ENCODE measurements at places on chromosomes 5 and 9. TPM values are rescaled to one million over a fixed set of nuclear protein-coding genes. Genes with fewer than 3 reads are reported as not detected.

The TNFSF15 gene
- 1.1 TPM for total RNA-seq

The DIPK1B gene
- 5.0 TPM for total RNA-seq

The MGAT1 gene
- 88.5 TPM for total RNA-seq

The MSX2 gene
- 7.0 TPM for total RNA-seq

The PPP1R2B gene
- total RNA-seq = not detected

The TRIM36 gene
- 15.3 TPM for total RNA-seq

The BAAT gene
- total RNA-seq = 0.10 TPM

The NR2F1-AS1 gene
- total RNA-seq = 11.3 TPM

The MARCOL gene
- total RNA-seq = not detected

The ADAMTS13 gene
- 0.43 TPM for total RNA-seq

The EFNA5 gene
- total RNA-seq = 32.7 TPM

The IL12B gene
- not detected for total RNA-seq

The IFNA2 gene
- not detected for total RNA-seq

The GLDC gene
- total RNA-seq = not detected

The SARDH gene
- total RNA-seq = 15.7 TPM

The TTC1 gene
- total RNA-seq = 55.6 TPM

The IL13 gene
- total RNA-seq = not detected

The NEURL1B gene
- 17.8 TPM for total RNA-seq

The PRDM9 gene
- not detected for total RNA-seq

DNA sequence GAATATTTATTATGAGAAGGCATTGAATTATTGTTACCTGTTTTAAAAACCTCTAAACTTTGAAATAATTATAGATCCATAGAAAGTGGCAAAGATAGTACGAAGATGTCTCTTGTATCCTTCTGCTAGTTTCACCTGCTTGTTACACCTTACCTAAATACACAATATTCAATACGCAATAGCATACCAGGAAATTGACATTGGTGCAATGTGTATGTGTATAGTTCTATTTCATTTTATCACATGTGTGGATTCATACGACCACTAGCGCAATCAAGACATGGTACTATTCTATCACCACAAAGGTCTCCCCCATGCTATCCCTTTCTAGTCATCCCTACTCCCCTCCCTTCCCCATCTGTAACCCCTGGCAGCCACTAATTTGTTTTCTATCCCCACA lies 8.5 kb upstream of the OR2S2 start:
- DNase-seq = no peak

- DNase-seq = no peak
Measured at GRCh38 chr5:53041071-53041692, 52.0 kb downstream of the ITGA2 start.

DNA sequence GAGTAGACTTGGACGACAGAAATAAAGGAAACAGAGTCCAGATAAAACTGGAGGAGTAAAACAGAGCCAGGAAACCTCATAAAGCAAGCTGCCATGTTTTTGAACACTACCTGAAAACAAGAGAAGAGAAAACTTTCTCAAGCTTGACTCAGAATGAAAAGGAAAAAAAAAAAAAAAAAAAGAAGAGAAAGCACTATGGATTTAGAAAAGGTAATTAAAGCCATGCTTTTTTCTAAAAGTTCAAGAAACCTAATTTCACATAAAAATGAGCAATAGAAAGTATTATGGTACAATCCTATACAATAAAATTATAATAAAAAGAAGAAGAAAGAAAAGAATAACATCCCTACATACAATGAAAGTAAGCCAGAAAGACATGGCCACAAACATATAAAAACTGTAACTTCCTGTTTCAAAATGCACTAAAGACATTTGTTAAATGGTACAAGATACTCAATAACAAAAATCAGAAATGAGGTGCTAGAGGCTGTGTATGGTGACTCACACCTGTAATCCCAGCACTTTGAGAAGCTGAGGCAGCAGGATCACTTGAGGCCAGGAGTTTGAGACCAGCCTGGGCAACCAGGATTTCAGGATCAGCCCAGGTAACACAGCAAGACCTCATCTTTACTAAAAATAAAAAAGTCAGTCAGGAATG lies 129.5 kb downstream of the SIL1 start:
- DNase-seq = no peak

DNA sequence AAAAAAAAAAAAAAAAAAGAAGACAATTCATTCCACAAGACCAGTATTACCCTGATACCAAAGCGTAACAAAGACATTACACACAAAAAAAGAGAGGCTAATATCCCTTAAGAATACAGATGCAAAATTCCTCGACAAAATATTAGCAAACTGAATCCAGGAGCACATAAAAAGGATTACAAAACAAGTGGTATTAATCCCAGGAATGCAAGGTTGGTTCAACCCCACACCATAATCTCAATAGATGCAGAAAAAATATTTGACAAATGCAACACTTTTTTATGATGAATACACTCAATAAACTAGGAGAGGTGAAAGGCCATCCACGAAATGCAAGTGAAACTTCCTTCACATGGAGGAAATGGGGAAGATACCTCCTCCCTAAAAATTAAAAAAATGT lies 80.1 kb upstream of the TLR4 start:
- DNase-seq = no peak

- no peak for DNase-seq
Measured at GRCh38 chr9:114046875-114047274, 31.2 kb downstream of the AMBP start.

DNA sequence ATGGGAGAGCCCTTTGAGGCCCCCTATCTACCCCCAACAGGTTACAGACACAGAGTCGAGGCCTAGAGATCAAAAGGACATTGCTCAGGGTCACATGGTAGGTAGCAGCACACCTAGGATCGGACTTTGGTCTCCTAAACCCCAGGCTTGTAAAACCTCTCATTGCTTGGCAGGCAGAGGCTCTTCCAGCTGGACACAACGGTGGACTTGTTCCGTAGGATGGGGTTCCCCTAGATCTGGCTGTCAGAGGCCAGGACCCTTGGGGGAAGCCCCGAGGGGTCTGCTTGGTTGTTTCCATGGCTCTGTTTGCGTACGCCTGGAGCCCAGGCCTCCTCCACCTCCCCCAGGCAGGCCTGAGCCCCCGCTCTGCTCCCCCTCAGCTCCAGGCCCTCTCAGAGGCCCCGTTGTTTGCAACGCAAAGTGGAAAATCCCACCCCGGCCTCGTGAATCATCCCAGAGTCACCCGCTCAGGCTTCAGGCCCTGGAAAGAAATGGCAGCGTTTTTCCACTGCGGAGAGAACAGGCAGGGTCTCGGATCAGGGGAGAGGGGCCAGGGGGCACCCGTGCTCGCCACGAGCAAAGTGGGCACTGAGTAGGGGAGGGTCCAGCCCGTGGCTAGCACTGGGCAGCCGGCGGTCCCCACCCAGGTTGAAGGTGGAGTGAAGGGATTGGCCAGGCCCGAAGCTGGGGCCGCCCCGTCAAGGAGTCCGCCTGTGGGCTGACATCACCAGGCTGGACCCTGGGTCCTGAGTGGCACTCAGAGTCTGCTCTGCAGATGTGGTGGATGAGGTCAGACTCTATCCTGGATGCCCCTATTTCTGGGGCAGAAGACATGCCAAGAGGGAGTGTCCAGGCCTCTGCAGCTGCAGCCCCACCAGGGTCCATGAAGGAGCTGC lies 19.8 kb downstream of the COL27A1 start:
- DNase-seq = peak; percentile 71

DNA sequence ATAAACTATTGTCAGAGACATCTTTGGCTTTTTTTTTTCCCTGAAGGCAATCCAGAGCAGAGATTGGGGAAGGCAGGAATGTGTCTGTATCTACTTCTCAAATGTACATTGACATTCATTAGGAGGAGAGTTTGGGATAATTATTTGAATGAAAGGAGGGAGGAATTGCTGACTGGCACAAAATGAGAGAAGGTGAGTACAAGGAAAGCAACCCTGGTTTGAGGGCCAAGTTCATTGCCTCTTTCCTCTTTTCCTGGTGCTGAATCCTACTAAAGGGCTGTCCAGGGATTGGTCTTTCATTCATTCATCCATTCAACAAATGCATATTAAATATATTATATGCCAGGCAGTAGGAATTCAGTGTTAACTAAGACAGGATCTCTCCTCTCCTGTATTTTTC lies 18.8 kb upstream of the ANKHD1 start:
- no peak for DNase-seq

DNA sequence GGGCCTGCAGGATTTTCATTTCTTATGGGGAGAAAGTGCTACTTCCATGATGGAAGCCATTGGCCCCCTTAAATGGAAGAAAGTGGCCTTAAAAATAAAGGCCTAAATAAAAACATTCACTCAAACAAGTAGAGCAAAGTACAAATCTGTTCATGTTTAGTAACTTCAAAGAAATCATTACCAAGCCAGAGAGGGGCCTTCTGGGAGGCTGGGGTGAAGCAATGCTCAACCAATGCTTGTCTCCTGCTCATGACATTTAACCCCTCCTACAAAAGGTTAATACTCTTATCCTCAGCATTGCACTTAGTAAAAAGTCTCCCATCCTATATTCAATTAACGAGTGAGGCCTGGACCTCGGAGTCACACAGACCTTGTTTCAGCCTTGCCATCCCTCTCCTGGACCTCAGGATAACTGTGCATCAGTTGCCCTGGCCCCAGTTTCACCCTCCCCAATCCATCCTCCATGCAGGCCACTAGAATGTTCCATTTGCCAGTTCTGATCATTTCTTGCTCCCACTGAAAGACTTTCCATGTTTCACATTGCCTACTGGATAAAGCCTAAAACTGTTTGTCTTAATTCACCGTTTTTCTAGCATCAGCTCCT lies 36.9 kb upstream of the ALDH1B1 start:
- DNase-seq = no peak

GRCh38 chr9:96509848-96510247 lies 59.9 kb downstream of the HABP4 start:
- no peak for DNase-seq

DNA sequence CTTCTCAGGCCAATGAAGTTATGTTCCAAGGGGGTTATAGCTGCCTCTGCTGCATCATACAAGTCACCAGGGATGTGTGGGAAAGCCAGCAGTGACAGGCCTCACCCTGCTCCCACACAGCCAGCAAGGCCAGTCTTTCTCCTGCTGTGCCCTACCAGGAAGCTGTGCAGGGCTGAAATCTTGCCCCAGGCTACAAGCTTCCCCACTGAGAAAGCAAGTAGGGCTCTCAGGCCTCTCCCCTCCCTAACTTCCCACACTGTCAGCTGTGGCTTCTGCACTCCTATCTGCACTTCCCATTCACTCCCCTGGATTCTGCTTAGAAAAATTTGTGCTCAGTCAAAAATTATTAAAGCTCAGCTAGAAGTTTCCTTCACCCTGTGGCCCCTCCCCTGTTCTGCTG lies 611.2 kb upstream of the ZNF608 start:
- DNase-seq = peak; percentile 42

DNA sequence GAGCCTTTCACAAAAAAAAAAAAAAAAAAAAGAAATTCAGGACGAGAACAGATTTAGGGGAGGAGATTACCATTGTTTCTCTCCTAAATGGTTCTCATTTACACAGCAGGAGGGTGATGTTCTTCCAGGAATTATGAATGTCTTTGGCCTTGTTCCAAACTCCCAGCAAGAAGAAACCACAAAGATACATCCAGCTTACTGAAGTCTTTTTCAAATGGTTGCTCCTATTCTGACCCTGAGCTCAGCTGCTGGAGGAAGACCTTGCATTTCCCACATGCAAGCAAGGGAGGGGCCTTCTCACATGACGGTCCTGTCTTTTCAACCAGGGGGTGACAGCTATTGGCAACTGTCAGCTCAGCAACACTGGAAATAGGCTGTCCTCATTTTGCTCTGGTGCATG lies 203.0 kb upstream of the VLDLR start:
- DNase-seq = peak; percentile 70

GRCh38 chr9:87359958-87360601 lies 137.6 kb upstream of the DAPK1 start:
- DNase-seq = no peak

DNA sequence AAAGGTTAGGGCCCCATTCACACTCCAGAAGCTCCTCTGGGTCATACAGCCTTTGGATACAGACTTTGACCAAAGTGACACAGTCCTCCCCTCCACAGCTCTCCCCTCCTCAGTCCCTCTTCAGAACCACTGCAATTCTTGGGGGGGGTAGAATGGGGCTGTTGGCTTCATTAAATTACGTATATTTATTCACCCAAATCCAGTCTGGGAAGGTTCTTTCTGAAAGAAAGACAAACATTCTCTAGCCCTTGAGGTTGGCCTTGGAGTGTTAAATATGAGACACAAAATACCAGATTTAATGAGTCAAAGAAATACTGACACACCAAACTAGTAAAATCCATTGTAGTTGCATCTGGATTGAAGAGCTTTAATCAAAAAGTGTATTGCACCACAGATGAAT lies 16.1 kb downstream of the ARPC5L start:
- no peak for DNase-seq

- DNase-seq = no peak
Measured at GRCh38 chr9:3492214-3492613, 33.6 kb downstream of the RFX3 start.

- DNase-seq = no peak
Measured at GRCh38 chr9:132210472-132211145, 48.8 kb downstream of the NTNG2 start.

GRCh38 chr9:108784998-108785397 lies 70.8 kb downstream of the ACTL7B start:
- no peak for DNase-seq

All from SJCRH30 (cell line).